ENCODE measurements at places on chromosomes 13 and 19. TPM values are rescaled to one million over a fixed set of nuclear protein-coding genes. Genes with fewer than 3 reads are reported as not detected.

Gene PSG2
- polyA plus RNA-seq: 0.05 TPM

Gene TSKS
- 2.4 TPM for polyA plus RNA-seq

Gene SCGB2B2
- polyA plus RNA-seq: 0.14 TPM

Gene B3GNT3
- 1.0 TPM for polyA plus RNA-seq

Gene ZNF563
- polyA plus RNA-seq: 3.3 TPM

Gene ARHGAP35
- polyA plus RNA-seq: 8.8 TPM

Gene TSSK6
- 3.0 TPM for polyA plus RNA-seq

Gene F10
- polyA plus RNA-seq: 1.4 TPM

Gene PODNL1
- 0.94 TPM for polyA plus RNA-seq

Gene TMEM255B
- 7.2 TPM for polyA plus RNA-seq

Gene LSM14A
- polyA plus RNA-seq: 91.2 TPM

Gene PLPPR2
- 9.7 TPM for polyA plus RNA-seq

Gene SBK3
- polyA plus RNA-seq: 0.11 TPM

Gene DAND5
- polyA plus RNA-seq: 0.09 TPM

Gene SPACA4
- polyA plus RNA-seq: not detected

Gene AMH
- 2.2 TPM for polyA plus RNA-seq

Gene CABP5
- 0.05 TPM for polyA plus RNA-seq

Gene ZNF723
- polyA plus RNA-seq: 0.02 TPM

Gene ZNF865
- 7.2 TPM for polyA plus RNA-seq

Gene RNF17
- 0.34 TPM for polyA plus RNA-seq

Gene PTPRS
- polyA plus RNA-seq: 4.7 TPM

Data from thymus (tissue), 14 donors.